ENCODE measurements at places on chromosomes 16 and 17. TPM values are rescaled to one million over a fixed set of nuclear protein-coding genes. Genes with fewer than 3 reads are reported as not detected.

The SHISA9 gene
- total RNA-seq: 0.10 TPM

The SRCIN1 gene
- total RNA-seq: not detected

The KRTAP9-2 gene
- not detected for total RNA-seq

The AHSP gene
- not detected for total RNA-seq
